ENCODE measurements at places on chromosomes 6 and 20. TPM values are rescaled to one million over a fixed set of nuclear protein-coding genes. Genes with fewer than 3 reads are reported as not detected.

Gene DUSP15
- 0.96 TPM for polyA plus RNA-seq

Gene BNIP5
- polyA plus RNA-seq, result not detected

Gene SLC26A8
- not detected for polyA plus RNA-seq

Gene DYNLT2
- 1.1 TPM for polyA plus RNA-seq

Gene RHAG
- not detected for polyA plus RNA-seq

Gene FLOT1
- polyA plus RNA-seq, result 99.2 TPM

Gene C6orf132
- 1.1 TPM for polyA plus RNA-seq

Gene RAB5IF
- 255 TPM for polyA plus RNA-seq

Gene SYNGAP1
- polyA plus RNA-seq, result 9.2 TPM

Gene ADGB
- not detected for polyA plus RNA-seq

Gene TMEM74B
- 3.7 TPM for polyA plus RNA-seq

Gene TFAP2A
- 26.9 TPM for polyA plus RNA-seq

Gene ADGRF5
- polyA plus RNA-seq, result not detected

Gene KIAA0408
- 3.0 TPM for polyA plus RNA-seq

Gene SYNDIG1
- 1.9 TPM for polyA plus RNA-seq

Gene C6orf58
- polyA plus RNA-seq, result not detected

Gene THBD
- polyA plus RNA-seq, result 19.1 TPM

Gene FOXA2
- 20.3 TPM for polyA plus RNA-seq

Gene SNAP25
- 39.6 TPM for polyA plus RNA-seq

Gene SAMD5
- 0.79 TPM for polyA plus RNA-seq

Gene TREML2
- polyA plus RNA-seq, result not detected

Gene HDGFL1
- not detected for polyA plus RNA-seq

Gene MYH7B
- 0.23 TPM for polyA plus RNA-seq

Gene SPACA1
- polyA plus RNA-seq, result not detected

Gene HLA-DOB
- 0.07 TPM for polyA plus RNA-seq

Gene HLA-A
- 90.7 TPM for polyA plus RNA-seq

Gene C20orf141
- polyA plus RNA-seq, result 0.54 TPM

Gene ADAM33
- 0.22 TPM for polyA plus RNA-seq

Gene FAM162B
- not detected for polyA plus RNA-seq

Gene TULP1
- not detected for polyA plus RNA-seq

Gene SPAG4
- 4.4 TPM for polyA plus RNA-seq

Gene GSTA4
- 13.3 TPM for polyA plus RNA-seq

Gene PRSS16
- 3.7 TPM for polyA plus RNA-seq

Gene PLCB4
- polyA plus RNA-seq, result 21.2 TPM

Gene OR2H2
- not detected for polyA plus RNA-seq

Gene IPCEF1
- not detected for polyA plus RNA-seq

Gene CST2
- not detected for polyA plus RNA-seq

Gene LYRM4
- 24.4 TPM for polyA plus RNA-seq

Gene SH3BGRL2
- polyA plus RNA-seq, result 0.48 TPM

Gene HLA-DOA
- polyA plus RNA-seq, result not detected

Gene ADTRP
- 0.59 TPM for polyA plus RNA-seq

Gene ZFP57
- not detected for polyA plus RNA-seq

Gene KCNK15
- 0.67 TPM for polyA plus RNA-seq

Gene GJA10
- not detected for polyA plus RNA-seq

Gene SLC22A7
- polyA plus RNA-seq, result not detected

Gene SLC12A5
- polyA plus RNA-seq, result 11.5 TPM

Gene MAS1
- polyA plus RNA-seq, result not detected

Gene CALHM4
- not detected for polyA plus RNA-seq

Gene EBF4
- polyA plus RNA-seq, result 2.8 TPM

Gene C6orf118
- 0.12 TPM for polyA plus RNA-seq

Gene PHACTR3
- not detected for polyA plus RNA-seq

Gene NDUFAF4
- polyA plus RNA-seq, result 45.3 TPM

Measured in A549 (cell line).